ENCODE measurements at places on chromosomes 7 and 10. TPM values are rescaled to one million over a fixed set of nuclear protein-coding genes. Genes with fewer than 3 reads are reported as not detected.

TMEM213 gene
- total RNA-seq = not detected

SPDYE11 gene
- not detected for total RNA-seq

PNLIP gene
- not detected for total RNA-seq

CARD11 gene
- 3.5 TPM for total RNA-seq

C7orf33 gene
- not detected for total RNA-seq

MARCHF5 gene
- 17.2 TPM for total RNA-seq

CRYGN gene
- not detected for total RNA-seq

GDF2 gene
- not detected for total RNA-seq

MKX gene
- not detected for total RNA-seq

CYP3A5 gene
- 0.10 TPM for total RNA-seq

UCN3 gene
- not detected for total RNA-seq

CHRM2 gene
- 1.4 TPM for total RNA-seq

ZNF736 gene
- 6.9 TPM for total RNA-seq

HMX3 gene
- not detected for total RNA-seq

CCDC3 gene
- 1.8 TPM for total RNA-seq

AGMO gene
- total RNA-seq = not detected

VAX1 gene
- total RNA-seq = not detected

CREB5 gene
- 28.7 TPM for total RNA-seq

C10orf53 gene
- total RNA-seq = not detected

HEPACAM2 gene
- total RNA-seq = not detected

IGFBP3 gene
- total RNA-seq = 247 TPM

Measured in glomerular endothelial cell (primary cell).